ENCODE measurements at places on chromosomes 16 and 17. TPM values are rescaled to one million over a fixed set of nuclear protein-coding genes. Genes with fewer than 3 reads are reported as not detected.

DNA sequence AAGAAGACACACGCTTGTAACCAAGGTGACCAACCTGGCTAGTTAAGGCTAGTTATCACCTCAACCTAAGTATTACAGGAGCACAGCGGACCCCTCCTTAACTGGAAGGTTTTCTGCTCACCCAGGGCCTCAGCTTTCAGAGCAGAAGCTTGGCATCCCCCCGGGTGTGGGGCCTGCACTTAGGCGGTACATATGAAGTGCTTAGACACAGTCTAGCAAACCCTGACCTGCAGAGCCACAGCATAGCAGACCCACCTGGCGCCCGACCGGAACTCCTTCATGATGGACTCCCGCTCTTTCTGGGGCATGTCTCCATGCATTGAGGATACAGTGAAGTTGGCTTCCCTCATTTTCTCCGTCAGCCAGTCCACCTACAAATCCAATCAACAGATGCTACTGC is 9.8 kb downstream of the EIF4A3 start:
- DNase-seq = no peak

DNA sequence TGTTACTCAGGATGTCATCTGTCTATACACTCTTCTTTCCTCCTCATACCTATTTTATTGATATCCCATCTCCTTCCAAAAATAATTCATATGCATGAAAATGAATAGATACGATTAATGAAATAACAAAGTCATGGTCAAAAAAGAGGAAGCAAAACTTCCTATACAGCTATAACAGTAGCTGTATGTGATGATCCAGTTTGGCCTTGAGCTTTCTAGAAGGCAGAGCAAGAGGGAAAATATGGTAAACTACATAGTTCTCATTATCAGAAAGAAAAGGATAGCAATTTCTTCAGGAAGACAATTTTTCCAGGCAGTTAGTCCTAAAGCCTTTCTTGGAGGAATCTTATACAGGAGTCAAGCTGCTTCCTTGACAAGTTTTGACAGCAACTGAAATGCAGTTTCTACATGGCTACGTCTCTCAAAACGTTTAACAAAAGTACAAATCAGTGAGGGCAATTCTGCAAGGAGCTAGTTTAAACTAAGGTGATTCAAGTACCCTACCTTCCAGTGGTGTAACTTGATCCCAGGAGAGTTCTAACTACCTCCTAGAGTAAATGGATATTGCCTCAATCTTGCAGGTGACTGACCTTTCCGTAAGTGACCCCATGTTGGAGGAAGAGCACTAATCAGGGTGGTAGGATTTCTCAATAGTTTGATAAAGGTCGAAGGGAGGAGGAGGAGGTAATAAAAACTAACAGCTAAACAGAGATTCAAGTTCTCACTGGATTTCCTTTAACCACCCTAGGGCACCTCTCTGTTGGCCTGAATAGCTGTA is 1.0 kb downstream of the SPAG5 start:
- DNase-seq = no peak

DNA sequence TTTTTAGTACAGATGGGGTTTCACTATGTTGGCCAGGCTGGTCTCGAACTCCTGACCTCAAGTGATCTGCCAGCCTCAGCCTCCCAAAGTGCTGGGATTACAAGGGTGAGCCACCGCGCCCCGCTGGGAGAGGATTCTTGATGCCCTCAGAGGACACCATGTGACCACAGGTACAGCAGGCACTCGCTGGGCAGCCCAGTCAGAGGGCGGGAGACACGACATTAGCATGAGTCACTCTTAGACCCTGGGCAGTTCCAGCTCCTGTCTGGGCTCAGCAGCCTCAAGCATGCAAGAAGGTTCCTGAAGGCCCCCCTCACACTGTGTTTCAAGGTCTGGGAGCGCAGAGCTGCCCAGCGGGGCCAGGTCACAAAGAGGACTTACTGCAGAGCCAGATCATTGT is 11.9 kb downstream of the STAC2 start:
- no peak for DNase-seq

- no peak for DNase-seq
These were observed 26.5 kb downstream of the STAT3 start for GRCh38 chr17:42361781-42362186.

- no peak for DNase-seq
These were observed 172.7 kb upstream of the CCL2 start for GRCh38 chr17:34082404-34082803.

- DNase-seq = no peak
These were observed 148.2 kb downstream of the CPPED1 start for GRCh38 chr16:12655537-12655936.

DNA sequence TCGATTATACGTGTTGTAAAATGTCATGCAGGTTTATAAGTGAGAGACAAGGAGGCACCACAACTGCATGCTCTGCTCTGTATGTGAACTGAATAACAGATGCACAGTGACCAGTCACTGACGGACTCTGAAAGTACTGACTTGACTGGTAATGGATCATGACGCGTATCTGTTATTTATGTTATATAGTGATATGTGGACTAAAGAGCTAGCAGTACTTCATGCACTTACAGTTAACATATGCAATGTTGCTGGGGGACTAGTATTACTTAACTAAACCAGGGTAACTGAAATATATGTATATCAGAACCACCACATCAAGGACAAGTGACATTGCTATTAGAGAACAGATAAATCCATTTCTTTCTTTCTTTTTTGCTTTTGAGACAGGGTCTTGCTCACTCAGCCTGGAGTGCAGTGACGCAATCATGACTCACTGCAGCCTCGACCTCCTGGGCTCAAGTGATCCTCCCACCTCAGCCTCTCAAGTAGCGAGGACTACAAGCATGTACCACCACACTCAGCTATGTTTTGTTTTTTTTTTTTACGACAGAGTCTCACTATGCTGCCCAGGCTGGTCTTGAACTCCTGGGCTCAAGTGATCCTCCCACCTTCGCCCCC is 17.2 kb downstream of the COIL start:
- DNase-seq = no peak

DNA sequence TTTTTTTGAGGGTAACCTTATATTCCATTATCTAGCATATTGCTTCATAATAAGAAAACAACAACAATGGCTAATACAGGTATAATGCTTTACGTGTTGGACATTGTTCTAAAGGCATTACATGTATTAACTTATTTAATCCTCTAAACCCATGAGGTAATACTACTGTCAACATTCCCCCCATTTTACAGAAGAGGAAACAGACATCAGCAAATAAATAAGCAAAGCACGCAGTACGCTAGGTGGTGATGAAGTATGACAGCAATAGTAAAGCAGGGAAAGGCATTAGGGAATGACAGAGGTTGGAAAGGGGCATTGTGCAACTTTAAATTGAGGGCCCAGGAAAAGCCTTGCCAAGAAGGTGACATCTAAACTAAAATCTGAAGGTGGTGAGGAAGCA is 4.6 kb downstream of the ANKRD40 start:
- no peak for DNase-seq

- DNase-seq = no peak
These were observed 926 bp downstream of the MYH10 start for GRCh38 chr17:8629371-8630226.

DNA sequence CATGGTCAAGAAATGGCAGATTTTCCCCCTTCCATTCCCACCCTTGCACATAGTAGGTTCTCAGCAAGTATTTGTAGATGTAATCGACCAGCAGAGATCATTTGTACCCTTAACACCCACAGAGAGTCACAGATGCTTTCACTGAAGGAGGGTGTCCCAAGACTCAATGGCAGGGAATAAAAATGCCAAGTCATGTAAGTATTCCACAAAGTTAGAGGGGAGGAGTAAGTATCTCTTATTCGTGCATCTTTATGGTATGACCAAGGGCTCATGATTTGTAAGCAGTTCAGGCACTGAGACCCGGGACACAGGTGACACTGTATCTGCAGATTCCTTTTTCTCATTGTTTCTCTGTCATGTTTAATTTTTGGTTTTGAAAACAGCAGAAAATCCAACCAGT is 489.6 kb downstream of the MAF start:
- DNase-seq = no peak

MYO1D gene
- 25.1 TPM for total RNA-seq

KRT12 gene
- total RNA-seq = not detected

TMEM107 gene
- total RNA-seq = 11.0 TPM

MFSD6L gene
- total RNA-seq = 0.12 TPM

SLC12A3 gene
- total RNA-seq = not detected

NTN1 gene
- total RNA-seq = 142 TPM

Measured in right atrium auricular region (tissue), 2 donors.